ENCODE measurements at places on chromosomes 11 and 22. TPM values are rescaled to one million over a fixed set of nuclear protein-coding genes. Genes with fewer than 3 reads are reported as not detected.

DNA sequence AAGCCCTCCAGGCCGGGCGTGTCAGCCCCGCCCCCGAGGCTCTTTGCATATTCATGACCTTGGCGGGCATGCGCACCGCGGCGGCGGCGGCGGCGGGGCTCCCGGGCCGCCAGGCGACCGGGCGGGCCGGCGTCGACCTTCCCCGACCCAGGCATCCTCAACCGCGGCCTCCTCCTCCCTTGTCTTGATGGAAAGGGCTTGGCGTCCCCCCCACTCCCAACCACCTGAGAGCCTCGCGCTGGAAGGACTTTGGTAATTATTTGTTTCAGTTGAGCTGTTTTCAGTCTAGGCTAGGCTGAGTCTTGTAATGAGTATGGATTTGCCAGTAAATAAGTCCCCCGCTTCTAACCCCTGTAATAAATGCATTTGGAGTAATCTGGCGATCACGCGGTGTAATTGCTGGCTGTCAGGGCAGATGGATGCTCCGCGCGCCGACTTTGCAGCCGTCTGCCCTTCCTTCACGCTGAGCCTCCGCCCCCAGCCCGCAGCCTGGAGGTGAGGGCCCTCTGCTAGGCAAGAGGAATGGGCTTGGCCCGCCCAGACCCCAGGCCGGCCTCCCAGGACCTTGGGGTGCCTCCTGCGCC, 25.2 kb downstream of the FLRT1 start:
- DNase-seq, result peak; percentile 81

DNA sequence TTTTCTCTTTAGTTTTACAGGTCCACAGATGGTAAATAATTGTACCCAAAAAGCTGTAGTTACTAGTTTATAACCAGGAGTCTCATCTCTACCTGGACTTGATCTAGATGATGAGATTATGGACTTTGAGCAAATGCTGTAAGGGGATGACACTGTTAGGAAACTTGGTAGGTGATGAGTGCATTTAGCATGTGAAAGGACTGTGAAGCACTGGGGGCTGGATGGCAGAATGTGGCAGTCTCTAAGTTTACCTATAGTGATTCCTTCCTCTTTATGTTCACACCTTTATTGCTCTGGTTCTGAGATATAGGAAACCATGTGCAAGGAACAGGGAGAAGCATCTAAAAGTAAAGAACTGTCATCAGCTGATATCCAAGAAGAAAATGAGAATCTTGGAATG, 230.7 kb upstream of the CHORDC1 start:
- DNase-seq, result no peak

The NKAPD1 gene
- 9.2 TPM for polyA plus RNA-seq

The CLDN5 gene
- not detected for polyA plus RNA-seq

The C11orf97 gene
- polyA plus RNA-seq, result not detected

The FOLR3 gene
- polyA plus RNA-seq, result not detected

The UNC93B1 gene
- polyA plus RNA-seq, result 30.9 TPM

DNA sequence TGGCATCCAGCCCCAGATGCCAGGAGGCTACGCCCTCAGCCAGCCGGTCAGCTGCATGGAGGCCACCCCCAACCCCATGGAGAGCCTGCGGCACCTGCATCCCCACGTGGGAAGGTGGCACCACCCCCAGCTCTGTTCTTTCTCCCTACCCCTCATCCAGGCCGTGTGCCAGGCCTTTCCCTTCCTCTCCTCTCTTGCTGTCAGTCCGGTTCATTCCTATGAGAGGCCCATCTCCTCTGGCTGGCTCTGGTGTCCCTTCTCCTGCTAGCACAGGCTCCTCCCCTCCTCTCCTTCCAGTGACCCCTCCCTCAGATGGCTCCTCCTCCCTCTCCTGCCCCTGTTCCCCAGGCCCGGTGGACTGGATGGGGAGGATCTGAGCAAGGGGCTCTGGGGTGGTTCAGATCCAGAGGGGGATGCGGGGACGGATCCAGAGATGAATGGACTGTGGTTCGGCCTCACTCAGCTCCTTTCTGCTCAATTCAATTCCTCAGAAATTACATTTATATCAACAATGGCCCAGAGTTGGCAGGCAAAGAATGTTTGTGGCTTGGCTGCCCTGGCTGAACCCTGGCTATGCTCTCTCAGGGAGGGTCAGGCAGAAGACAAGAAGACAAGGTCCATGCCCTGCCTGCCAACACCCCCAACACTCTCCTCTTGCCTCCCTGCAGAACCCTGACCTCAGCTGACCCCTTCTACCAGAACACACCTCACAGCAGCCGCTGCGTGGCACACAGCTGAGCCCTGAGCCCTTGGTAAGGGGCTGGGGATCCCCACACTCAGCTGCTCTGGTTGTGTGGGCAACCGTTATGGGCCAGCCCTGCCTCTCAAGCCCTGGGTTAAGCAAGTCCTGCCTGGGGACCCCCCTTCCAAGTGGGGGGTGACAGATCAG, 18.5 kb upstream of the LRRC10B start:
- peak; percentile 80 for DNase-seq

DNA sequence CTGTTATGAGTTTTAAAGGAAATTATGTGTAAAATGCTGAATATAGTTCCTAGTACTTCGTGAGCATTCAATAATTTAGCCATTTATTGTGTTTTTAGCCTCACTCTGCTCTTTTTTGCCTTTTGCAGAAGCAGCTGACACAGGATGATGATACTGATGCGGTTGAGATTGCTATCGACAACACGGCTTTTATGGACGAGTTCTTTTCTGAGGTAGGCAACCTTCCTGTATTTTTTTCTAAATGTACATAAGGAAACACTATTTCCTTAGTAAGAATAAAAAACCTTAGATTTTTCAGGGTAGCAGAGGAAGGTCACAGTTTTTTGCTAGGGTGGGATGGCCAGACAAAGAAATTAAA, 17.9 kb downstream of the STX3 start:
- no peak for DNase-seq

DNA sequence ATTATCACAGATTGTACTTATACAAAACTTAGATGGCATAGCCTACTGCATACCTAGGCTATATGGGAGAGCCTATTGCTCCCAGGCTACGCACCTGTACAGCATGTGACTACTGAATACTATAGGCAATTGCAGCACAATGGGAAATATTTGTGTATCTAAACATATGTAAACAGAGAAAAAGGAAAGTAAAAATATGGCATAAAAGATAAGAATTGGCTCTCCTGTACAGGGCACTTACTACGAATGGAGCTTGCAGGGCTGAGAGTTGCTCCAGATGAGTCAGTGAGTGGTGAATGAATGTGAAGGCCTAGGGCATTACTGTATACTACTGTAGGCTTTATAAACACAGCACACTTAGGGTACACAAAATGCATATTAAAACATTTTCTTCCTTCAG, 13.2 kb downstream of the APOL6 start:
- DNase-seq, result no peak

The SAA4 gene
- not detected for polyA plus RNA-seq

DNA sequence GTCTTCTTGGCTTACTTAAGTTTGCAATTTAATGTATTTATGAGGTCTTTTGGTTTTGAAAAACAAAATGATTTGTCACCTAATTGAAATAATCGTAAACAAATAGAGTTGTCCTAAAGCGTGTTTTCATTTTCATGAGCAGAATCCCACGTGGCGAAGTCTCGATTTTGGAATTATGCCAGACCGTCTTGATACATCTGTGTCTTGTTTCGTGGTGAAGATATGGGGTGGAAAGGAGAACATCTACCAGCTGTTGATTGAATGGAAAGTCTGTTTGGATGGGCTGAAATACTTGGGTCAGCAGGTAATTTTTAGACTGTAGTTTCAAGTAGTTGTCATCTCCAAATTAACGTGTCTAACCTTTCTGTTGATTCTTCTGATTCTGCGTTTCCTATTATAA, 64.7 kb downstream of the UVRAG start:
- no peak for DNase-seq

DNA sequence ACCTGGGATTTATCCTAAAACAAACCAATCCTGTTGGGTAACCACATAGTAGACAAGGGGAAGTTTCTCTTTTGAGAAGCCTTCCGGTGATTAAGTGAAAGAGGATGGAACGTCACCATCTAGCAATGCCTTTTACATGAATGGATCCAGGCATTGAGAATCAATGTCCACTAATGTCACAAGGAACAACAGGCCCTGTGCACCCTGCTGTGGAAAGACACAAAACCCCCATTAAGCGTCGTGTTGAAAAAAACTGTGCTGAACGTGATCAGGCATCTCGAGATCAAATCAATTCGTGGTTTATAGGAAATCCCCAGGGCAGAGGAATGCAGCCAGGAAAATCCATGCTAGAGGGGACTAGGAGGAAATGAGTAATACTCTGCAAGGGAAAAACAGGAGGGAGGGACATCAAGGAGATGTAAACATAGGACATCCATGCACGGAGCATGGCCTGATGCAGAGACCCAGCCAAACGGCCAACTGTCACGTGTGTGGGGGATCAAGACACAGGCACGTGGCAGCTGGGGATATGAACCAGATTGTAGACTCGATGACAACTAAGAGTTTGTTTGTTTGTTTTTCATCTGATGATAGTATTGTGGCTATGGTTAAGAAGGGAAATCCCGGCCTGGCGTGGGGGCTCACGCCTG, 38.6 kb upstream of the CARS1 start:
- no peak for DNase-seq

GRCh38 chr11:7534042-7534378, 20.2 kb downstream of the PPFIBP2 start:
- no peak for DNase-seq

DNA sequence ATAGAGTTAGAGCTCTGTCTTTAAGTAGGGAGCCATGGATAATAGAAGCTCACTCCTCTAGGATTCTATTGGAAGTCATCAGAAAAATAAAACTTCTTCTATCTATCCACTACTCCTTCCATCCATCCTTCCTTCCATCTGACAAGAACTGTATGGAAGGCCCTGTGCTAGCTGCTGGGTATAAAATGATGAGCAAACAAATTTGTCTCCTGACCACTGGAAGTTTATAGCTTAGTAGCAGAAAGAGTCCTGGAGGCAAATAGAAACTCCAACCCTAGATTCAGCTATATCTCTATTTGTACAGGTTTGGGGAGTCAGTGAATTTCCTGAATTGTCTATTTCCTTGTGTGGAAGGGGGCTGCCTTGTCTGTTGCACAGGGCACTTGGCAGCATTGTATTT, 136.6 kb downstream of the ME3 start:
- DNase-seq, result no peak

GRCh38 chr11:46523290-46523689, 70.5 kb downstream of the AMBRA1 start:
- DNase-seq, result no peak

DNA sequence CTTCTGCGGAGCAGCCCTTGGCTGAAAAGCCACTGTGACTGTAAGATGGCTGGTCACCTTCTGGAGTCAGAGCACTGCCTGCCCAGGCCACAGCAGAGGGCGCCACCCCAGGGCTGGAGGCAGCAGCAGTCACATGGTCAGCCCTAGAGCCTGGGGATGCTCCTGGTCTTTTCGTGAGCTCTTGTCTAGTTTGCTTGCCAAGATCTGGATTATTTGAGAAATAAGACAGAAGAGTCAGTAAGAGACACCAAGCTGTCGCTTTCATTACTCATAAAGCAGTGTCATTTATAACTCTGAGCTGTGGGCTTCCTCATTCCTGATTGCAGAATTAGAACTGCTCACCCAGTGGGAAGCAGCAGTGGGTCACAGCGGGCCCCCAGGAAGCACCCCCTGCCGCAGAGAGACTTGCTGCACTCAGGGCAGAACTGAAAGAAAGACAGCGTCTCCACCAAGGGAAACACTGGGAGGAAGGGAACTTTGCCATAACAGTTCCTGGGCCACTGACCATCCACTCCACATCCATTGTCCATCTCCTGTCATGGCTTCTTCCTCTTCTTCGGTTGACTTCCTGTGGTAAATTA, 56.7 kb downstream of the PPP6R2 start:
- peak; percentile 71 for DNase-seq

GRCh38 chr11:33065445-33066178, 26.2 kb downstream of the TCP11L1 start:
- DNase-seq, result peak; percentile 74

- DNase-seq, result no peak
Measured at GRCh38 chr22:31160328-31160978, 471 bp downstream of the RNF185 start.

DNA sequence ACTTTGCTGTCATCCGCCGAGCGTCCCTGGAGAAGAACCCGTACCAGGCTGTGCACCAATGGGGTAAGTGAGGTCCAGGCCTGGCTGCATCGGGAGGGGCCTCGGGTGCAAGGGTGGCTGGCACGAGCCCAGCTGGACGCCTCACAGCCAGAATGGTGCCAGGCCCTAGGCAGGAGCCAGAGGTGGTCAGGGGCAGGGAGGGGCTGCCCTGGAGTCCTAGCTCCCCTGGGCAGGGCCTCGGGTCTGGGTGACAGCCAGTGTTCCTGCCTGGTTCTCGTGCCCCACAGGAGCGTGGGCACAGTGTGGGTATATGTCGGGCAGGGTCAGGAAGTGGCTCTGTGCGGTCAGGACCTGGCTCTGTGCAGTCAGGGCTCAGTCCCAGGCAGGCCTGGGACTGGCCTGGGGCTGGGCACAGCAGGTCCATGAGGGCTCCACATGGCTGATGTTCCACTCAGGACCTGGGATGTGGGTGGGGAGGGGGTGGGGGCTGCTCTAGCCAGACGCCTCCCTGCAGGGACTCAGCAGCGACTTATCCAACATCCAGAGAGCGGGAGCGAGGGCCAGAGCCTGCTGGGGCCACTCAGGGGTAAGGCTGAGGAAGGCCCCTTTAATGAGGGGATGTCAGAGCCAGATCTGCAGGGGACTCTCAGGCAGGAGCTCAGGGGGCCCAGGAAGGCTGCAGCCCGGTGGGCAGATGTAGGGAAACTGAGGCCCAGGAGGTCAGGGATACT, 1.2 kb downstream of the TSPAN32 start:
- DNase-seq, result peak; percentile 74

- no peak for DNase-seq
Measured at GRCh38 chr11:13966013-13966412, 3.5 kb downstream of the SPON1 start.

The SREBF2 gene
- polyA plus RNA-seq, result 7.4 TPM

DNA sequence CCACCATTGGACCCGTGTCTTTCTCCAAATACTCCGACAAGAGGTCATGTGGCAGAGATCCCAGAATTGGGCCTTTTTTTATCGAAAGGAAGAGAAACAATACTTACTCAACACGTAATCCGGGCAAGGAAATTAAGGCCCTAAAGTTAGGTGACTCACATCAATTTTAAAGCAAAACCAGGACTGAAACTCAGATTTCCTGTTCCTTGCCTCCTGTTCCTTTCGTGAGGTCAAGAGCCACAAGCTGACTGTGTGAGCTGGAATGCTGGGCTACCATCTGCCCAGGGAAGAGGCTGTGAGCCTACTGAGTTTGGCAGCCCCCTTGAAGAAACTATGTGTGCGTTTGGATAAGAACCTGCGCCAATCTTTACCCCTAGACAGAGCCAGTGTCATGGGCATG, 27.1 kb upstream of the MRGPRX2 start:
- DNase-seq, result no peak

DNA sequence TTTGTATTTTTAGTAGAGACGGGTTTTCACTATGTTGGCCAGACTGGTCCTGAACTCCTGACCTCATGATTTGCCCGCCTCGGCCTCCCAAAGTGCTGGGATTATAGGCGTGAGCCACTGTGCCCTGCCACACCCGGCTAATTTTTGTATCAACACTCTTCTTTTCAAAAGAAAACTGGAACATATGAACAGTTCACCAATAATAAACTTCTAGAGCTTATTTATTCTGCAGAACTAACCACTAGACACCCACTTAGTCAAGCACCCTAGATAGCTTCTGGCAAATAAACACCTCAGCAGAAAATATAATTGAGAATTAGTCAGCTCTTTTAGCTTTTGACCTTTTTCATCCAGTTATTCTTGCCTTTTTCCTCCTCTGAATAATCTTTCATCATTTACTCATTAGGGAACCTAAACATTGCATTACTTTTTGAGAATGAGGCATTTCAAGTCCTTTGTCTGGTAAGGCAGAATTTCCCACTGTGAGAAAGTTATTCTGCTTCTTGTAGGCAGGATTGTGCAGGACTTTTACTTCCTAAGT, 27.3 kb upstream of the TMEM41B start:
- DNase-seq, result no peak
